Uterus (tissue), 4 donors: ENCODE measurements at places on chromosomes 5 and 9.

DNA sequence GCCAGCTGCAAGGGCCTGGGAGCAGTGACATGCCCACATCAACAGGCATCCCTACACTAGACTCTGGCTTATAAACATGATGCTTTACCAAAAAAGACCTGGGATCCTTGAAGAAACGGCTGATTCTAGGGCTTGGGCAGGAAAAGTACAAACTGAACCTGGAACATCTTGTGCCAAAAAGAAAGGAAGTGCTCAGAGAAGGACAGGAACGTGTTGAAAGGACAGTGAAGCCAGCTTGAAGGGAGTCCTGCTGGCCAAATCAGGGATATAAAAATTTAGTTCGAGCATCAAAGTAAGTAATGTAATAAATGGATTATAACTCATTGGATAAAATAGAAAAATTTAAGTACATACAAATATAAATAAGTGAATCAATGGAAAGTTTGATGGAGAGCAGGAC lies 58.1 kb downstream of the ALDH7A1 start:
- DNase-seq = no peak

- DNase-seq = no peak
Measured at GRCh38 chr5:27316271-27316650, 277.9 kb upstream of the CDH9 start.

- DNase-seq = no peak
Measured at GRCh38 chr9:32401488-32401887, 17.0 kb downstream of the ACO1 start.

GRCh38 chr5:113047733-113048652 lies 71.4 kb downstream of the DCP2 start:
- no peak for DNase-seq

GRCh38 chr5:30959238-30959637 lies 234.2 kb upstream of the CDH6 start:
- no peak for DNase-seq

GRCh38 chr5:5384660-5385330 lies 37.7 kb upstream of the ICE1 start:
- no peak for DNase-seq

- no peak for DNase-seq
Measured at GRCh38 chr9:8349901-8350300, 550.3 kb upstream of the DMAC1 start.

- no peak for DNase-seq
Measured at GRCh38 chr9:86262492-86262891, 3.0 kb upstream of the C9orf153 start.

DNA sequence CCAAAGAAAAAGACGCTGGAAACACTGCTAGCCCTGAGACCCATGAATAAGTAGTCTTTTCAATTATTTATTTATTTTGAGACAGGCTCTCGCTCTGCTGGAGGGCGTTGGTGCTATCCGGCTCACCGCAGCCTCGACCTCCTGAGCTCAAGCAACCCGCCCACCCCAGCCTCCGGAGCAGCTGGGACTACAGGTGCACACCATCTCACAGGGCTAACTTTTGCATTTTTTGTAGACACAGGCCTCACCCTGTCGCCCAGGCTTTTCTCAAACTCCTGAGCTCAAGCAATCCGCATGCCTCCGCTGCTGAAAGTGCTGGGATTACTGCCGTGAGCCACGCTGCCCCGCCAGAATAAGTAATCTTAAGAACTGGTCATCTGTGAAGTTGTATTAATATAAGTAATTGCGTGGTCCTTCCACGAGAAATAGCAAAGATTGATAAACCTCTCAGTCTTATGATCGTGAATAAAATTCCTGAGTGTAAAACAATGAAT lies 1.6 kb downstream of the ANXA2R start:
- DNase-seq = no peak

- DNase-seq = no peak
Measured at GRCh38 chr9:23677446-23677845, 148.6 kb downstream of the ELAVL2 start.

- no peak for DNase-seq
Measured at GRCh38 chr5:79241535-79241979, 5.6 kb downstream of the JMY start.

DNA sequence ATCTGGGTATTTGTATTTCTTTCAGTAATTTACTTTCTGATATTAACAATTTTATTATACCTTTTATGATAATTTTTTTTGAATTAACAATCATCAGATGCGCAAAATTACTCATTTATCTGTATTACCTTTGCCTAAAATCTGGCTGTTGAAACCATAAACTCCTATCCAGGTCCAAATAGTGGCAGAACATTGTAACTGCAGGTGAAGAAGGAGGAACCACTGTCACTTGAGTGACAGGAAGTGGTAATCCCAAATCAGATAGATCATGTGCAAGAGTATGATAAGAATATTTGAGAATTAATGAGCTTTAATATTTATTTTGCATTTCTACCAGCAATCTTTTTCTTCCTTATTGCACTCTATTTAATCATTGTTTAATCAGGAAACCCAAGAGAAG lies 139.3 kb upstream of the TLE4 start:
- no peak for DNase-seq

- DNase-seq = no peak
Measured at GRCh38 chr5:92561411-92561959, 1019.5 kb downstream of the NR2F1-AS1 start.

DNA sequence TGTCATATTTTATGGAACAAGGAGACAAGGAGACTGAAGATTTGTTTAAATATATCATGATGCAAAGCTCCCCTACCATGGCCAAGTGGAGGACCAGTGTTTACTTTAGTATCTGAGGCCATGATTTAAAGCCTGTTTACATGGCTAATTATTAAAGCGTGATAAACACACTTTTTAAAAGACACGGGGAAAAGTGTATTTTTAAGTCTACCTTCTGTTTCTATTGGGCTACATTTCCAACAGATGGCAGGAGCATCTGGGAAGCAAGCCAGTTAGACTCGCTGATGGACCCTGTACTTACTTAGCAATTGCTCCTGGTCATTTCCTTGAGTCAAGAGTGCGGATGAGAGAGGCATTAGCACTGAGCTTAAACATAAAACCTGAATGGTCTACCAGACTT lies 480.3 kb upstream of the SEMA6A start:
- DNase-seq = no peak

DNA sequence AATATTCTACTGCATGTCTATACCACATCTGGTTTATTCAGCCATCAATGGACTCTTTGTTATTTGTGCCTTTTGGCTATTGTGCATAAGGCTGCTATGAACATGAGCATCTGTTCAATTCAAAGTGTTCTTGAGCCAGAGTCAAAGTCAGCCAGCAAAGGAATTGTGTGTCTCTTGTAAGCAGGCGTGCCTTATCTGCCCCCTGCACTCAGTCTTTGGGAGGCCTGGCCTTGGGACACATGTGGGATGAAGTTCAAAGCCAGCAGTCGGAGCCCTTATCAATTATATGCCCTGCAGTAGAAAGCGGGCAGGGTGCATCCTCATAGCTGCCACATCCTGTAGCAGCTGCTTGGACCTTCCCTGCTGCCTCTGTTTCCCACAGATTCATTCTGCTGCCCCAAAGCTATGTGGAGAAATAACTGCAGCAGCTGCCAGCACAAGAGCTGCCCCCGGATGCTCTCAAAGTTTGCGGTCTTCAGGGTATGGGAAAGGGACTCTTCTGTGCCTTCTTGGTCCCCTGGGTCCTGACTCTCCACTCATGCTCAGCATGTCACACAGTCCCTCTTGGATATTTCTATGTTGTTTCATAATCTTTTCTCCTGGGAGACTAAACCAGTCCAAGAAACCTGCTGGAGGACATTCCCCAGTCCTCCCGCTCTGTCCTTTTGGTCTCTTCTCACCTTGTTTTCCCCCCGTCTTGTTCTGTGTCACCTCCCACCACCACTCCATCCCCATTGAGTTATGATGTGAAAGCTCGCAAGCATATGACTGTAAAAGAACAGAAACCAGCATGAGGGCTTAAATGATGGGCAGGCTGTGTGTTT lies 35.9 kb downstream of the STOM start:
- no peak for DNase-seq

GRCh38 chr9:31372799-31373587 lies 1011.5 kb upstream of the ACO1 start:
- no peak for DNase-seq

DNA sequence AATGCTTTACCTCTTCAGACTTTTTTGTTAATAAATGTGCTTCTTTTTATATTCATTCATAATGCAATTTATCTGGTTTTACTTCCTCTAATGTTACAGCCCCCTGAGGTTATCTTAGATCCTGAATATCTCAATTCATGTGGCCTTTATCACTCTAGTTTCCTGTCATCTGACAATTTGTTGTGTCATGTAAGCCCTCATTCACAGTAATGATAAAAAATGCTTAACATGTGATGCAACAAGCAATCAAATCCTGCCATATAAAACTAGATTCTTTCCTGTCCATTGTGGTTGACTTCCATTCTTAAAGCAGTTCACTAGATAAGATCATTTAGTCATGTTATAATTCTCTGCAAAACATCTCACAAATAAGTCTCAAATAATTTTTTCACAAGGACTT lies 991.2 kb upstream of the ACO1 start:
- DNase-seq = no peak

- no peak for DNase-seq
Measured at GRCh38 chr5:85732185-85732584, 885.6 kb upstream of the COX7C start.

- DNase-seq = no peak
Measured at GRCh38 chr5:10793785-10794184, 32.8 kb upstream of the DAP start.

GRCh38 chr5:10669983-10670382 lies 91.1 kb downstream of the DAP start:
- DNase-seq = no peak

GRCh38 chr5:123207852-123208251 lies 118.8 kb downstream of the PRDM6 start:
- no peak for DNase-seq

DNA sequence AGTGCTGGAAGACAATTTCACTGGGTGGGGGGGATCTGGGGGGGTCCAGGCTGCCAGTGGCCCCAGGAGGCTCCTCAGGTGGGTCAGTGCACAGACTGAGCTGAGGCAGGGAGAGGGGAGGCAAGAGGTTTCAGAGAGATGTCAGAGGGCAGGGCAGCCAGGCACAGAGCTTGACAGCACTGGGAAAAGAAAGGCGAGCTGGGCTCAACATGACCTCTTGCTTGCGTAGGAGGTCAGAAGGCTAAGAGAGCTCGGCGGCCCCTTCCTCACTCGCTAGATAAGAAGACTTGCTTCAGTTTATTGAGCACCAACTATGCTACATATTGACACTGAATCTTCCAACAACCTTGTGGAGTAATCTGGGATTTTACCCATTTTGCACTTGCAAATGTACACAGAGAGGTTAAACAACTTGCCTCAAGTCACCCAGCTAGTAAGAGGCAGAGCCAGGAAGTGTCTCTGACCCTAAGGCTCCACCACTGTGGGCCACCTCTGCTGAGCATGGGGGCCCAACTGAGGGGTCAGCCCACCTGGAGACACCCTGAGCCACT lies 3.5 kb downstream of the PDLIM7 start:
- no peak for DNase-seq

DNA sequence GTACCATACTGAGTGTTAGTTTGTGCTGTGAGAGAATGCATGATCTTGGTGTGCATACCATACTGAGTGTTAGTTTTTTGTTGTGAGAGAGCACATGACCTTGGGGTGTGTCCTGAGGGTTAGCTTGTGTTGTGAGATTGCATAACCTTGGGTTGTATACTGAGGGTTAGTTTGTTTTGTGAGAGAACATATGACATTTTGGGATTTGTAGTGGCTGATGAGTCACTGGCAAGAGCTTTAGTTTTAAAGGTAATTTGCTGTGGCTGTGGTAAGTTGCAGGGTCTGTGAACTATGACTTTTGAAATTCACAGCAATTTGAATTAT lies 1068.3 kb upstream of the EDIL3 start:
- no peak for DNase-seq

DNA sequence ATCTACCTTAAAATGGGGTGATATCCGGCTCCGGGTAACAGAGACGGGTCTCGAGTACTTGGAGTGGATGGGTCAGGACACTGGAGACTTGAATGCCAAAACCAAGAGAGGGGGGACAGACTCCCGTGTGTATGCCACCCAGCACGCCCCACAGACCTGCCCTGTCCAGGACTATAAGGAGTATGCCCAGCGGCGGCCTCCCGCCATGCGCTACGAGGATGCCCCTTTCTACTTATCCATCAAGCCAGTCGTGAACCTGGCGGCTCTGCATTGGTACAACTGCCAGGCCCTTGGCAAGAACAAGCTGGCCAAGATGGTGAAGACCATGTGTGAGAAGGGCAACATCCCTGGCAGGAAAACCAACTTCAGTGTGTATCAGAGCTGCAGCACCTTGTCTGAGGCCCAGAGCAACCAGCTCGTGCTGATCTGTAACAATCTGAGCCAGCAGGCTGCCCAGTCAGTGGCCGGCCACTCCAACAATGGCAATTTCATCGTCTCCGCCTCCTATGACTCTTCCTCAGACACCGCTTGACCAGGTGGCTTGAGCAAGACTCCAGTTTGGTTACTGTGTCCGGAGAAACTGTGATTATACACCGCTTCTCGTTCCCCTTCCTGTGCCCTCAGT lies 99.4 kb downstream of the INIP start:
- no peak for DNase-seq

- DNase-seq = peak; percentile 47
Measured at GRCh38 chr9:87267251-87268070, 230.2 kb upstream of the DAPK1 start.

- no peak for DNase-seq
Measured at GRCh38 chr5:146068977-146069779, 36.2 kb downstream of the PLAC8L1 start.

DNA sequence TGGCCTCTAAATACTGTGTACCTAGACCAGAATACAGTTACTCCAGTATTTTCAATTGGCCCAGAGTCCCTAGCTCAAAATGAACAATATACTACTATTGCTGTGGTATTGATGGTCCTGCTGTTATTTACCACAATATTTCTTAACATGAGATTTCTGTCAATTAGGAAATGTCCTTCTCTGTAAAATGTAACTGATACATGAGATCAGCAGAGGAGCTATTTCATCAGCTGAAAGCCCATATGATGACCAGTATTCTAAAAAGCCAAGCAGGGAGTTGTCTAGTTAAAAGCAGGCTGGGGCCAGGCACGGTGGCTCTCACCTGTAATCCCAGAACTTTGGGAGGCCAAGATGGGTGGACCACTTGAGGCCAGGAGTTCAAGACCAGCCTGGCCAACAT lies 187.7 kb upstream of the PTGER4 start:
- no peak for DNase-seq

DNA sequence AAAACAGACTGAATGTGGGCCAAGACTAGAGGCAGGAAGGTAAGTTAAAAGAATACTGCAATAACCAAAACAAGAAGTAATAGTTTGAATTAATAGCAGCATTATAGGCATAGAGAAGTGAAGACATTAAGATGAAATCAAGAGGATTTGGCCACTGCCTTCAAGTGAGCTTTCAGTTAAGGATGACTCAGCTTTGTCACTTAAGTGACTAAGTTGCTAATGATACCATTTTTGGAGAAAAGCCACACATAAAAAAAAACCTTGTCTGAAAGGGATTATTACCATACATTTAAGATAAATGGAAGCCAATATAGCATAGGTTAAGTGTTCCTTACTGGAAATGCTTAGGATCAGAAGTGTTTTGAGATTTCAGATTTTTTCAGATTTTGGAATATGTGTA lies 57.0 kb downstream of the ECPAS start:
- no peak for DNase-seq
